ENCODE measurements at places on chromosomes 11 and 22.

DNA sequence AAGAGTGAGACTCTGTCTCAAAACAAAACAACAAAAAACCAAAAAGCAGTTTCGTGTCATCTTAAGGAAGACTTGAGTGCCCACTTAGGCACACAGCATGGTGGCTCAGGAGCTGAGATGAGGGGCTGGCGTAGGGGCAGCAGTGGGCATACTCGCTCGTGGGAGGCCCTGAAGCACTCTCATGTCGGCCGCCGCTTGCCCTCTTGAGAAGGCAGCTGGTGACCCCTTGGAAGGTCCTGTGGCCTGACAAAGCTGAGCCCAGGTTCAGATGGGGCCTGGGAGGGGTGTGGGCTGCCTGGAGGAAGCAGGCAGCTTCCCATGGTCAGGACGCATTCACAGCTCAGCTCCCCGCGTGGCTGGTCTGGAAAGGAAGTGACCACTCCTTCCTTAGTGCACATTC, 15.0 kb downstream of the MUC5B start:
- H3K36me3 ChIP-seq, result no peaks in the 10 kb centered on the region
- H3K27ac ChIP-seq, result no peak overlapping the region
- DNase-seq, result no peak
- H3K4me3 ChIP-seq, result no peak overlapping the region
- no peaks in the 10 kb centered on the region for H3K27me3 ChIP-seq

- H3K4me1 ChIP-seq, result no peaks in the 10 kb centered on the region
- no peak overlapping the region for H3K4me3 ChIP-seq
- peaks cover 2% of the 10 kb centered on the region for H3K27me3 ChIP-seq
- no peak for DNase-seq
- no peak overlapping the region for H3K27ac ChIP-seq
These were observed 52.5 kb downstream of the BTG4 start for GRCh38 chr11:111459506-111460270.

- H3K4me3 ChIP-seq, result no peak overlapping the region
- H3K27ac ChIP-seq, result no peak overlapping the region
- no peaks in the 10 kb centered on the region for H3K4me1 ChIP-seq
- H3K36me3 ChIP-seq, result no peaks in the 10 kb centered on the region
These were observed 214.2 kb upstream of the ARHGAP42 start for GRCh38 chr11:100472727-100473389.

GRCh38 chr11:7869467-7869866, 61.6 kb downstream of the OR10A6 start:
- H3K36me3 ChIP-seq, result no peaks in the 10 kb centered on the region
- DNase-seq, result no peak
- H3K4me1 ChIP-seq, result no peaks in the 10 kb centered on the region
- H3K4me3 ChIP-seq, result no peak overlapping the region
- H3K27ac ChIP-seq, result no peak overlapping the region
- H3K27me3 ChIP-seq, result no peaks in the 10 kb centered on the region

- H3K4me3 ChIP-seq, result no peak overlapping the region
- no peaks in the 10 kb centered on the region for H3K4me1 ChIP-seq
- peaks cover 2% of the 10 kb centered on the region for H3K27me3 ChIP-seq
- H3K36me3 ChIP-seq, result no peaks in the 10 kb centered on the region
- H3K27ac ChIP-seq, result no peak overlapping the region
These were observed 22.9 kb upstream of the CARD18 start for GRCh38 chr11:105162506-105162905.

DNA sequence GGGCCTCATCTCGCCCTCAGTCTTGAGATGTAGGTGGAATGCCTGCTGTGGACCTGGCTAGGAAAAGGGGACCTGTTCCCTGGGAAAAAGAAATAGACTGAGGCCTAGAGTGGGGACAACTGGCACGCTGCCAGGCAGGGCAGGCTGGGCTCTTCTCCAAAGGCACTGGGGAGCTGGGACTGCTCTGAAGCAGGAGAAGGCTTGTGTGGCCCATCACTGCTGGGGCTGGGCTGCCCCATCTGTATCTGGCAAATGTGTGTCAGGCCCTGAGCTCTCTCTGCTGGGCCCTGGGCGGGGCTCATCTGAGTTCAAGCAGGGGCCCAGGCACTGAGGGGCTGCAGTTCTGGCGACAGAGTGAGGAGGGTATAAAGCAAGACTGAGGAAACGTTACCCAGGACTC, 32.9 kb downstream of the ARVCF start:
- no peak for DNase-seq
- H3K27me3 ChIP-seq, result no peaks in the 10 kb centered on the region
- H3K4me1 ChIP-seq, result peaks cover 23% of the 10 kb centered on the region
- H3K27ac ChIP-seq, result no peak overlapping the region
- no peaks in the 10 kb centered on the region for H3K36me3 ChIP-seq

- DNase-seq, result no peak
- no peaks in the 10 kb centered on the region for H3K27me3 ChIP-seq
- H3K27ac ChIP-seq, result peak overlapping the region; percentile 60
- H3K36me3 ChIP-seq, result no peaks in the 10 kb centered on the region
These were observed 860 bp downstream of the TMEM184B start for GRCh38 chr22:38271927-38272372.

- no peak overlapping the region for H3K27ac ChIP-seq
- DNase-seq, result no peak
- no peaks in the 10 kb centered on the region for H3K36me3 ChIP-seq
- H3K27me3 ChIP-seq, result no peaks in the 10 kb centered on the region
- no peak overlapping the region for H3K4me3 ChIP-seq
These were observed 10.7 kb downstream of the DAGLA start for GRCh38 chr11:61690706-61691379.

- peaks cover 5% of the 10 kb centered on the region for H3K4me1 ChIP-seq
- no peaks in the 10 kb centered on the region for H3K36me3 ChIP-seq
- peak overlapping the region; percentile 52 for H3K4me3 ChIP-seq
- DNase-seq, result no peak
- no peaks in the 10 kb centered on the region for H3K27me3 ChIP-seq
- peak overlapping the region; percentile 61 for H3K27ac ChIP-seq
These were observed 812 bp downstream of the JAM3 start for GRCh38 chr11:134069426-134070341.

DNA sequence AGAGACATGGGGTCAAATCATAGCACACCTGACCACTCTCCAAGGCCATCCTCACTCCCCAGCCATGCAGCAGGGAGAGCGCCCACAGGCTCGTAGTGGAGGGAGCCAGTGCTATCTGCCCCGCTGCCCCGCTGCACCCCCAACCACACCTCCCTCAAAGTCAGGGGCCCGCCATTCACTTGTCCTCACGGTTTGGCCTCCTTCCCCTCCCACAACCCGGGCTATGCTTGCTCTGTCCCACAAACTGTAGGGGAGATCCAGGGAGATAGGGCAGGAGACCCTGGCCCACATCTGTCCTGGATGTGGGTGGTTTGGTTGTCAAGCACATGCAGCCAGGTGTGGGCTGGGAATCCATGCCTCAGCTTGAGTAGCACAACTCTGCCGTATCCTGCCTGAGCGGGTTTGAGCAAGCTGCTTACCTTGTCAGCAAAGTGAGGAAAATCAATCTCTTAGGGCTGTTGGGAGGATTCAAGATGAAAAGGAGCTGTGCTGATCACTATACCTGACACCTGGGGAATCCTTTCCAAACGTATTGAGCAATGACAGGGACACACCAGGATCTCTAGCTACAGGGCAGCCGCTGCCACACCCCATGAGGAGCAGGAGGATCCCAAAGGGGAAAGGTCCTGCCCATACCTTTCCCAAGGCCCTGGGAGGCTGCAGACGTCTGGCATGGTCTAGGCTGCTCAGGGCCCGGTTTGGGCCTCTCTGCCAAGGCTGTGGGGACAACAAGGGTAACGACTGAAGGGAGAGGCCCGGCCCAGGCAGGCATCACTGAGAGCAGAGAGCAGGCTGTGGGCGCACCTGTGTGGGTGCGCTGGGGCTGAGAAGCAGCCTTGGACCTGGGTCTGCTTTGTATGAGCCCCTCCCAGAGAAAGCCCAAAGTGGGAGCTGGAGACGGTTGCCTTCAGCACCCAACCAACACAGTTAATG, 23.3 kb downstream of the KCNJ5 start:
- no peaks in the 10 kb centered on the region for H3K4me1 ChIP-seq
- no peak for DNase-seq
- no peak overlapping the region for H3K27ac ChIP-seq
- no peaks in the 10 kb centered on the region for H3K36me3 ChIP-seq
- no peaks in the 10 kb centered on the region for H3K27me3 ChIP-seq
- H3K4me3 ChIP-seq, result no peak overlapping the region

DNA sequence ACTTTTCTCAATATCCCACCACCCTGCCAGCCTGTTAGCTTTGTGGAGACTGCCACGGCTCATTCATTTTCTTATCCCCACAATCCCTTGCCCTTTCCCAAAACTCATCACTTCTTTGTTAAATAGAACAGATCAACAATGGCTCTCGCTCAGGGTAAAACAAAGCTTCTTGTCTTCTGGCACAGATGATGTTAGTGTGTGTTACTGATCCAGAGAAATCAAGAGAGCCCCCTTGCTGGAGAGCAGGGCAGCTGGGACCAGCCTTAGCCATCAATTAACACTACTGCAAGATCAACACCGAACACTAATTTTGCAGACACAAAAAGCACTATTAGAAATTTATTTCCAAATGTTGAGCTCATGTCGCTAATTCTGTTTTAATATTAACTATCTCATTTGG, 420.9 kb downstream of the TENM4 start:
- no peak for DNase-seq
- no peak overlapping the region for H3K4me3 ChIP-seq
- H3K36me3 ChIP-seq, result no peaks in the 10 kb centered on the region
- no peaks in the 10 kb centered on the region for H3K4me1 ChIP-seq

DNA sequence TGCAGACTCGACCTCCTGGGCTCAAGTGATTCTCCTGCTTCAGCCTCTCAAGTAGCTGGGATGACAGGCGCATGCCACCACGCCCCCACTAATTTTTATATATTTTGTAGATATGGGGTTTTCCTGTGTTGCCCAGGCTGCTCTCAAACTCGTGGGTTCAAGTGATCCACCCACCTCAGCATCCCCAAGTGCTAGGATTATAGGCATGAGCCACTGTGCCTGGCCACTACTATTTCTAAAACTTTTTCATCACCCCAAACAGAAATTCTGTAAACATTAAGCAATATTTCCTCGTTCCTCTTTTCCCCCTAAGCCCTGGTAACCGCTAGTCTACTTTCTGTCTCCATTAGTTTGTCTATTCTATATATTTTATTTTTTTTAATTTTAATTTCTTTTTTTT, 9.0 kb upstream of the ATG16L2 start:
- no peaks in the 10 kb centered on the region for H3K27me3 ChIP-seq
- DNase-seq, result no peak
- H3K36me3 ChIP-seq, result no peaks in the 10 kb centered on the region

DNA sequence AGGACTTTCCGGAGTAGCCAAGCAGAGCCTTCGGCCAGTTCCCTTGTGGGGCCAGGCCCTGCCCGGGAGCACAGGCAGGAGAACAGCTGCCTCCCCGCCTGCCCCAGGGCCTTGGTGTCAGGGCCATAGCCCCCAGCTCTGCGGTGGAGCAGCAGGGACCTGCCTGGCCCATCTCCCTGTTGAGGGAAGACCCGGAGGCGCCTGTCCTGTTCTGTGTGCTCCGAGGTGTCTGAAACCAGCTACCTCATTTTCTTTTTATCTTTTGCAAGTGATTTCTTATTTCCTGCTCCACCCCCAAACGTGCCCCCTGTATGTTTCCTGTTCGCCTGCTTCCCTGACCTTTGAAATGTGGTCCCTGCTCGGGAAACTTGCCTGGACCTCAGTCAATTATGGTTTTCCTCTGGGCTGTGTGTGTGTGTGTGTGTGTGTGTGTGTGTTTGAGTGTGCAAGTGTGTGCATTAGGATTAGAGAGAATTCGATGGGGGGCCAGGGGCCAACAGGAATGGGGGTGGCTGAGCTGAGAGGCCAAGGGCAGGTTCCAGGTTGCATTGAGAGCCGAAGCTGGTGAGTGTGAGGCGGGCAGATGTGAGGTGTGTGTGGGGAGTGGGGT, 19.1 kb downstream of the LRP5 start:
- no peaks in the 10 kb centered on the region for H3K36me3 ChIP-seq
- H3K4me1 ChIP-seq, result peaks cover 34% of the 10 kb centered on the region
- no peak for DNase-seq

- H3K4me3 ChIP-seq, result no peak overlapping the region
- no peaks in the 10 kb centered on the region for H3K4me1 ChIP-seq
- H3K27me3 ChIP-seq, result no peaks in the 10 kb centered on the region
These were observed 494.8 kb downstream of the MN1 start for GRCh38 chr22:27306771-27307170.

GRCh38 chr11:14414470-14415461, 55.8 kb upstream of the RRAS2 start:
- no peak overlapping the region for H3K27ac ChIP-seq

Measured in liver (tissue), 10 donors.